ENCODE measurements at places on chromosomes 11 and 22. TPM values are rescaled to one million over a fixed set of nuclear protein-coding genes. Genes with fewer than 3 reads are reported as not detected.

OR8G5 gene
- not detected for polyA plus RNA-seq

PTGDR2 gene
- polyA plus RNA-seq: 0.02 TPM

SEC14L6 gene
- polyA plus RNA-seq: 0.09 TPM

PATE2 gene
- polyA plus RNA-seq: not detected

SYCE3 gene
- not detected for polyA plus RNA-seq

B3GAT1 gene
- polyA plus RNA-seq: not detected

C11orf16 gene
- not detected for polyA plus RNA-seq

FZD4 gene
- polyA plus RNA-seq: 12.4 TPM

MS4A4A gene
- not detected for polyA plus RNA-seq

GRM5 gene
- polyA plus RNA-seq: not detected

OR5L1 gene
- polyA plus RNA-seq: not detected

LIF gene
- polyA plus RNA-seq: 5.8 TPM

MUC6 gene
- polyA plus RNA-seq: not detected

Measured in BJ (cell line).